ENCODE measurements at places on chromosomes 7 and 10. TPM values are rescaled to one million over a fixed set of nuclear protein-coding genes. Genes with fewer than 3 reads are reported as not detected.

The PSMG3 gene
- 59.9 TPM for total RNA-seq

The HYCC1 gene
- total RNA-seq = 37.4 TPM

The AOC1 gene
- not detected for total RNA-seq

The CTAGE4 gene
- 1.4 TPM for total RNA-seq

The KIAA1549 gene
- total RNA-seq = 1.7 TPM

The HOXA3 gene
- not detected for total RNA-seq

The TMEM270 gene
- not detected for total RNA-seq

The ZNF467 gene
- 4.6 TPM for total RNA-seq

The AKAP9 gene
- 15.3 TPM for total RNA-seq

The NXPH1 gene
- not detected for total RNA-seq

The SYCE1 gene
- total RNA-seq = not detected

The TMEM106B gene
- total RNA-seq = 58.9 TPM

The TAS2R3 gene
- total RNA-seq = 0.35 TPM

Measured in airway epithelial cell (primary cell).